ENCODE measurements at places on chromosomes 2 and 18.

DNA sequence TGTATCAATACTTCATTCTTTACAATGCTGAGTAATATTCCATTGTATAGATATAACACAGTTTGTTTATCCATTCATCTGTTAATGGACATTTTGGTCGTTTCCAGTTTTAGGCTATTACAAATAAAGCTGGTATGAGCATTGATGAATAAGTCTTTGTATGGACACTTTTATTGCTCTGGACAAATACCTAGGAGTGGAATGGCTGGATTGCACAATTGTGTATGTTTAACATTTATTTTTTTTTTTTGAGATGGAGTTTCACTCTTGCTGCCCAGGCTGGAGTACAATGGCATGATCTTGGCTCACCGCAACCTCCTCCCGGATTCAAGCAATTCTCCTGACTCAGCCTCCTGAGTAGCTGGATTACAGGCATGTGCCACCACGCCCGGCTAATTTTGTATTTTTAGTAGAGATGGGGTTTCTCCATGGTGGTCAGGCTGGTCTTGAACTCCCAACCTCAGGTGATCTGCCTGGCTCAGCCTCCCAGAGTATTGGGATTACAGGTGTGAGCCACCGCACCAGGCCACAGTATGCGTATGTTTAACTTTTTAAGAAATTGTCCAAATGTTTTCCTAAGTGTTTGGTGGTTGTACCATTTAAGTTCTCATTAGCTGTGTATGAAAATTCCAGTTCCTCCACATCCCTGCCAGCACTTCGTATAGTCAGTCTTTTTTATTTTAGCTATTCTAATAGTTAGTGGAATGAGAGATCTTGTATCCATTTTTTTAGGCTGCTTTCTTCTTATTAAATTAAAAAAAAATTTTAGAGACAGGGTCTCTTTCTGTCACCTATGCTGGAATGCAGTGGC lies 194.9 kb upstream of the HAAO start:
- DNase-seq = no peak
- H3K27me3 ChIP-seq = no peaks in the 10 kb centered on the region
- H3K4me3 ChIP-seq = no peak overlapping the region
- no peaks in the 10 kb centered on the region for H3K4me1 ChIP-seq
- H3K36me3 ChIP-seq = no peaks in the 10 kb centered on the region

DNA sequence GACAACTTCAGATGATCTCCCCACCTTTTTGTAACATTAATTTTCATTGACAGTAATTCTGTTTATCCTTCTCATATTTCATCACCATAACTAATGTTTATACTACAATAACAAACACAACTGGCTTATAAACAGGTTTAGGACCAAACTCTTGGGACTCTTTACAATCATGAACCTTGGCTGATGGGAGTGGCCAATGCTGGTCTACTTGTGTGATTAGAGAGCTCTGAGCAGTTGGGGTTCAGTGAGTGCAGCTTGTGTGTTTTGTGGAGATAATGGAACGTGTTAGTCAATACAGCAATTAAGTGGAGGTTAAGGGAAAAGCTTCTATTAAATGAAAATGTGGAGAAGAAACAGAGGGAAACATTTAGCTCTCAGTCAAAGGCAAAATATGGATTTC lies 207.1 kb downstream of the SPAG16 start:
- no peak overlapping the region for H3K27ac ChIP-seq
- H3K4me3 ChIP-seq = no peak overlapping the region
- no peaks in the 10 kb centered on the region for H3K36me3 ChIP-seq
- DNase-seq = no peak
- no peaks in the 10 kb centered on the region for H3K27me3 ChIP-seq

DNA sequence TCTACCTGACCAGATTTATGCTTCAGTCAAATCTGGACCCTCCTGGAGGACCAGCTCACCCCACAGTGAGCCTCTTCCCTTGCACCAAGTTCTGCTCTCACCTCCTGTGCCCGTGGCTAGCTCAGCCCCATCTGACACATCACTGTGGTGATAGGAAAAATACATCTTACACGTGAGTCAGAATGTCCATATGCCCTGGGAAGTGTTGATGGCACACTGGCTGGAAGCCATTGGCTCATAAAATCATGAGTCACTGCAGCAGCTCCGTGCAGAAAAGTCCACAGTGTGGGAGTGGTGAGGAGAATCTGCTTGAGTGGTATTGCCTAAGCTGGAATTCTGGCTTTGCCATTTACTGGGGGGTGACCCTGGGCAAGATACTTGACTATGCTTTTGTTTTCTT lies 42.6 kb upstream of the RAPGEF4 start:
- H3K27me3 ChIP-seq = no peaks in the 10 kb centered on the region
- H3K4me1 ChIP-seq = no peaks in the 10 kb centered on the region
- H3K4me3 ChIP-seq = no peak overlapping the region
- H3K36me3 ChIP-seq = no peaks in the 10 kb centered on the region
- DNase-seq = no peak

- no peak for DNase-seq
- no peak overlapping the region for H3K4me3 ChIP-seq
- no peaks in the 10 kb centered on the region for H3K4me1 ChIP-seq
- H3K27ac ChIP-seq = no peak overlapping the region
- H3K27me3 ChIP-seq = no peaks in the 10 kb centered on the region
Measured at GRCh38 chr18:70454704-70455322, 166.0 kb downstream of the SOCS6 start.

DNA sequence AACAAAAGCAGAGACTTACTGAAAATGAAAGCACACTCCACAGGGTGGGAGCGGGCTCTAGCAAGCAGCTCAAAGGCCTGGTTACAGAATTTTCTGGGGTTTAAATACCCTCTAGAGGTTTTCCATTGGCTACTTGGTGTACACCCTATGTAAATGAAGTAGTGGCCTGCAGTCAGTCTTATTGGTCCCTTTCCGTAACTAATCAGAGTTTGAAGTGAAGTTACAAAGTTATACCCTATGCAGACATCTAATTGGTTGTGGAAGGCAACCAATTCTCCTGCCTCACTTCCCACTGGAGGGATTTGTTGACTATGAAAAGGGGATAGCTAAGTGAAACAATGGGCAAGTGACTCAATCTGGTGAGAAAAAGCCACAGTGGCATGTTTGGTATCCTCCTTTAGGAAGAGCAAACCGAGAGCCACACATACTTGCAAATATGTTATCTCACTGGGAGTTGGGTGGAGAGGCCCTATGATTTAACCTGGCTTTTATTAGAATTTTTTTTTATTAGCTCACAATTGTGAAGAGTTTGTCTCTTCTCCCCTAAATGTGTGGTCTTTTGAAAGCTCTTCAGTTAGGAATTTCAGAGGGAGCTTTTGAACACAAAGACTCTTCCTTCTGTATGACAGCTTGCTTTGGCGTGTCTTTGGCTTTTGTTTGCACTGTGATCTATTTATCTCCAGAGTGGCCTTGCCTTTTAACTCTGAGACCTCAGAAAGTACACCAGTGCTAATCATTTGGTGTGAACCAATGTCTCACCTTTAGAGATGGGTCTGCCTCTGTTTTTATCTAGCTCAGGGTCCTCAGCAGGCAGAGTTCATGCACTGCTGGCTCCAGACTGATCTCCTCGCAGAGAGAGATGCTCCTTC lies 69.6 kb downstream of the MAP4K4 start:
- no peaks in the 10 kb centered on the region for H3K27me3 ChIP-seq
- H3K36me3 ChIP-seq = no peaks in the 10 kb centered on the region
- DNase-seq = no peak
- H3K27ac ChIP-seq = peak overlapping the region; percentile 53
- peaks cover 25% of the 10 kb centered on the region for H3K4me1 ChIP-seq
- no peak overlapping the region for H3K4me3 ChIP-seq

DNA sequence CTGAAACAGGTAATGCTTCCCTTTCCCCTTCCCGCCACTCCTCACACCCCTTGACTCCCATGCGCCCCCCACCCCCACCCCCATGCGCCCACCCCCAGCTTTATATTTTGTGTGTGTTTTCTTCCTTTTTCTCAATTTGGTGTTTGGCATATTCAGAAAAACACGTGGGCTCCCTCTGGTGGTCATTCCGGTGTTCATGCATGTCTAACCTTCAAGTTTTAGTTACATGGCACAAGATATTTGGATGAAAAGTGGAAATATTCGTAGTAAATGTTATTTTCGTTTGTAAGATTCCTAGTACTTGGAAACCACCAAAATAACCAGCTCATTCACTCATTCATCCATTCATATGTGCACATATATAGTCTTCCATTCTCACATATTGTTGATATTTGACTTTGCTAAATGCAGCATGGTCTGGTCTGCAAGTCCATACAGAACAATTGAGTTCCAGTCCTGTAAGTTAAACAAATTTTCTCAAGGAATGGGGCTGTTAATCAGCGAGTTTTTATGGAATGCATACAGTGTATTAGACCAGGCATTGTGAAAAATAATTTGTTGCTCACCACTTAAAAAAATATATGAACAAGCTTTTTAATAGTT lies 143.6 kb upstream of the MAP3K20 start:
- H3K4me3 ChIP-seq = no peak overlapping the region
- H3K27me3 ChIP-seq = no peaks in the 10 kb centered on the region
- peak; percentile 83 for DNase-seq

Measured in ovary (tissue), 10 donors.